Spinal cord (tissue), 10 donors: ENCODE measurements at places on chromosomes 3 and 15.

GRCh38 chr3:45591547-45592040, 3.0 kb upstream of the LIMD1 start:
- no peak for DNase-seq

DNA sequence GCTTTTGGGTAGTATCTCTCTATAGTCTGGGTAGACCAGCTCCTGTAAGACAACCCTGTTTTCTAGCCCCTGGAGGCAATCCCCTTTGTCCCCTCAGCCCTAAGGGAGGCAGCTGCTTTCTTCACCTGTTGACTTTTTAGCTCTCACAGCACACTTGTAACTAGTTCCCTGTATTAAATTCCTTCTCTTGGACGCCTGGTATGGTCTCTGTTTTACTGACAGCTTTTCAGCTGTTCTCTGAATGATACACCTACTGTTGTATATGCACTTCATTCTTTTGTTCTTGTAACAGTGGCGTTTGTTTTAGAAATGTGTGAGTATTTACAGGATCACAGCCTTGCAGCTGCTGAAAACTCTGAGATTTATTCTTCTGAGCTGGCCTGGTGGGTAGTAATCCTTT, 413.0 kb upstream of the RBMS3 start:
- no peak for DNase-seq

GRCh38 chr3:187689984-187690383, 12.4 kb downstream of the RTP2 start:
- DNase-seq, result no peak

GRCh38 chr3:191922570-191922969, 461.6 kb downstream of the PYDC2 start:
- DNase-seq, result no peak

DNA sequence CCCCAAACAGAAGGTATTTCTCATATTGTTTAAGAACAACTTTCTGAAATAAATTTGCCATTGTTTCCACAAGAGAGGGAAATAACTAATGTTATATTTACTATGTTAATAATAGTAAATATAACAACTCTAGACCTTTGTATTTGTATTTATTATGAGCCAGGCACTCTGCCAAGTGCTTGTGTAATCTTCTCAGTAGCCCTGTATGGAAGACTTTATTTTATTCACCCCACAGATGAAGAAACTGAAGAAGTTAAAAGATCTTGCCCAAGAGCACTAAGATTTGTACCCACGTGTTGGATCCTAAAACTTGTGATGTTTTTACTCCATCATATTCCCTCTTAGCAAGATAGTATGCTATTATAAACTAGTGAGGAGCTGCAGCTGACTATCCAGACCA, 12.0 kb upstream of the GNB4 start:
- no peak for DNase-seq

DNA sequence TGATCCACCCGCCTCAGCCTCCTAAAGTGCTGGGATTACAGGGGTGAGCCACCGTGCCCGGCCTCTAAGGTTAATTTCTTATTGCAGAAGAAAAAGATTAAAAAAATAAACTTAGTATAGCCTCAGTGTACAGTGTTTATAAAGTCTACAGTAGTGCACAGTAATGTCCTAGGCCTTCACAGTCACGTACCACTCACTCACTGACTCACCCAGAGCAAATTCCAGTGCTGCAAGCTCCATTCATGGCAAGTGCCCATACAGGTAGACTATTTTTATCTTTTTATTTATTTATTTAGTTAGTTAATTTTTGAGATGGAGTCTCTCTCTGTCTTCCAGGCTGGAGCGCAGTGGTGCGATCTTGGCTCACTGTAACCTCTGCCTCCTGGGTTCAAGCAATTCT, 3.2 kb upstream of the FLNB start:
- DNase-seq, result no peak

DNA sequence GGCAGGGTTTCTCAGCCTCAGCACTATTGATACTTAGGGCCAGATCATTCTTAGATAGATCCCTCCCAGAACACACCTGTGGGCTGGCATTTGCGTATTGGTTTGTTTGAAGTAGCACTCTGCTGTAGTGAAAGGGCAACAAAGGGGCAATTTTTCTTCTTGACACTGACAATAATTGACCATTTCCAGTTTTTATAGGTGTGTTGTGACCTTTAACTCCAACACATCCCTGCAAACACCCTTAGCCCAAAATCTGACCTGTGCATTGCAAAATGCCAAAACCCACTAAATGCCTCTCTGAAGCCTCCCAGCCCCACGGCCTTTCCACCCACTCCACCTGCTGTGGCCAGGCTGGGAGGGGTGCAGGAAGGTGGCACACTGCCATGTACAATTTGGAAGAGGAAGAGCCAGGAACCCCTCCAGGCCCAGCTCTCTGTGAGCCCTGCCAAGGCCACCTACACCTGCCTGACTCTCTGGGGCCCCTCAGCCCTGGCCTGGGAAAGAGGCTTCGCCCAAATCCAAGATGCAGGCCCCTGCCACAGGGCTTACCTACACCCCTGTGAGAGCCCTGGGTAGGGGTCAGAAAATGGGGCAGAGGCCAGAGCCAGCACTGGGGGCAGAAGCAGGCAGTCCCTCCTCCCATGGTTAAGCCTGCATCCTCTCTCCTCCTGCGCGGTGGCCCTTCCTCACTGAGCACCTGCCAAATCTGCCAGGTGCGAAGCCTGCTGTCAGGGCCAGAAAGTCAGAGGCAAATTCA, 9.6 kb upstream of the CYP11A1 start:
- DNase-seq, result no peak

GRCh38 chr15:83943849-83944404, 290.0 kb downstream of the ADAMTSL3 start:
- no peak for DNase-seq

DNA sequence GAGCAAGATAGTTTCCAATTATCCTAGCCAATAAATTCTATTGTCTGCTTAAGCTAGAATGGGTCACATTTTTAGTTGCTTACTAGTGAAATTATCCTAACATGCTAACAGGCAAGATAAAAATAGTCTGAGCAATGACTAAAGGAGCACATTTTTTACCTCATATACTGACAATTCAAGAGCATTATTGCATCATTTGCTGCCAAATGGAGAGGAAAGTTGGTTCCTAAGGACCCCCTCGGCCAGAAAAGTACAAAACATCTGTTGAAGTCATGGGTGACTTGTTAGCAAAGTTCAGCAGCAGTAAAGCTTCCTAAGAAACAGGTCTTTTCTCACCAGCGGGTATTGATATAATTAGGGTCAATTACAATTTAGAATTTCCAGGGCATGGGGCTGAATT, 1001.0 kb downstream of the FHIT start:
- DNase-seq, result no peak

- DNase-seq, result no peak
Measured at GRCh38 chr3:35737934-35738706, 98.8 kb downstream of the ARPP21 start.

- no peak for DNase-seq
Measured at GRCh38 chr3:7194071-7194835, 333.3 kb downstream of the GRM7 start.

GRCh38 chr15:25226360-25226759, 212.5 kb downstream of the UBE3A start:
- DNase-seq, result no peak

- no peak for DNase-seq
Measured at GRCh38 chr3:132342183-132342582, 25.0 kb downstream of the ACP3 start.

DNA sequence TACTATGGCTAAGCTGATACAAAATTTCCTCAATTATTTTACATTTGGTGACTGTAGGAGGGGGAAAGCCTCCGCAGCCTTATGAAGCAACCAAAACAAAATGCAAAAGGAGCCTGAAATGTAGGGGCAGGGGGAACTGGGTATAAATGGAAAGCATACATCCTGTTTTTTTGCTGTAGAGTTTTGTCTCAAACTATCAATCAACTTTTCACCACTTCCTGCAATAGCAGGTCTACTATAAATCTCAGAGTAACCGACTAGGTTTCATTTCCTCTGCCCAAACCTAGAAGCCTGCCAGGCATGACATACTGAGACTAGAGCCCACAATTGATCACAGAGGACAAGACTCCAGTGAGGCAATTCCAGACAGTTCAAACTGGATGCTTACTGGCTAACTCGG, 91.3 kb downstream of the SHQ1 start:
- no peak for DNase-seq

GRCh38 chr3:126160243-126161210, 19.9 kb downstream of the ALDH1L1 start:
- no peak for DNase-seq

DNA sequence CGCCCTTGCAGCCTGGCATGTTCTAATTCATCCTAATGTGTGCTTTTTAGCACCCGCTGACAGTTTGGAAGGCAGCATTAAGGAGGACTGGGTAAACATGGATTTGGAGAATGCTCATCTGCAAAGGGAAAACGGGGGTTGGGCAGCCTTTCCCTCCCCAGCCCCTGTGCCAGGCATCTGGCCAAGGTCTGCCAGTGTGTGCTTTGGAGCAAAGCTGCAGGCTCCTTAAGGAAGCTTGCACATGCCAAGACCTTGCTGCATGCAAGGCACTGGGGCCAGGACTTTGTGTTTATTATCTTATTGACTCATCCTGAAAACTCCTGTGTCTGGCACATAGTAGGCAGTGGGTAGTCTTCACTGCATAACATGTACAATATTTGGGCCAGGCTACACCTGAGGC, 20.1 kb downstream of the FAM3D start:
- no peak for DNase-seq

DNA sequence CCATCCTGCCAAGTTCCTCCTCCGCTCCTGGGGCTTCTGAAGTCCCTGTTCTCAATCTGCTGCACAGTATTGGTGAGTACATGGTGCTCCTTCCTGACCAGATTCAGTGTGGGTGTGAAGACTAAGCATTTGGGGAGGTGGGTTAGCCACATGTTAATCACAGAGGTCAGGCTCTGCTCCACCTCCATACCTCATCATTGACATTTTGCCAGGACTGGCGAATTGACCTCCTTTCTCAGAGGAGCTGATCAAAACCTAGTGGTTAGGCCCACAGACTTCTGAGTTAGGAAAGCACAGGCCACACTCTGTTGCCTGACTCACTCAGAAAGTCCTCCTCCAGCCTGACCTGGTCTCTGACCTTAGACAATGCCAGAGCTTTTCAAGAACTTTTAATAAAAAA, 8.4 kb upstream of the RPS17 start:
- no peak for DNase-seq

- DNase-seq, result no peak
Measured at GRCh38 chr3:1235526-1236120, 142.8 kb downstream of the CNTN6 start.

GRCh38 chr3:78908236-78908635, 859.6 kb downstream of the ROBO1 start:
- DNase-seq, result no peak

DNA sequence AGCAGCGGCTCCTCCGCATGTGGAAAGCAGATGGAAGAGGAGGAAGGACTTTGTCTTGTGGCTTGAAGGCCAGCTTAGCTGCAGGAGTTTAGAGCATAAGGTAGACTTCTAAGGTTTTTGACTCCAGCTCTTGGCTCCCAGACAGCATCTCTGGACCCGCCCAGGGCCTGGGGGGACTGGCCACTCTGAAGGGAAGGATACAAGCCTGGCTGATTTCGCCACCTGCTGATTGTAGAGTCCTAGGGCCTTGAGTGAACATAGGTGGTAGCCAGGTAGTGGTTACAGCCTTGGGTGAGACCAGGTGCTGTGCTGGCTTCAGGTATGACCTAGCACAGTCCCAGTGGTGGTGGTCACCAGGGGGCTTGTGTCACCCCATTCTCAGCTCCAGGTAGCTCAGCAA, 48.4 kb upstream of the RPL35A start:
- no peak for DNase-seq

DNA sequence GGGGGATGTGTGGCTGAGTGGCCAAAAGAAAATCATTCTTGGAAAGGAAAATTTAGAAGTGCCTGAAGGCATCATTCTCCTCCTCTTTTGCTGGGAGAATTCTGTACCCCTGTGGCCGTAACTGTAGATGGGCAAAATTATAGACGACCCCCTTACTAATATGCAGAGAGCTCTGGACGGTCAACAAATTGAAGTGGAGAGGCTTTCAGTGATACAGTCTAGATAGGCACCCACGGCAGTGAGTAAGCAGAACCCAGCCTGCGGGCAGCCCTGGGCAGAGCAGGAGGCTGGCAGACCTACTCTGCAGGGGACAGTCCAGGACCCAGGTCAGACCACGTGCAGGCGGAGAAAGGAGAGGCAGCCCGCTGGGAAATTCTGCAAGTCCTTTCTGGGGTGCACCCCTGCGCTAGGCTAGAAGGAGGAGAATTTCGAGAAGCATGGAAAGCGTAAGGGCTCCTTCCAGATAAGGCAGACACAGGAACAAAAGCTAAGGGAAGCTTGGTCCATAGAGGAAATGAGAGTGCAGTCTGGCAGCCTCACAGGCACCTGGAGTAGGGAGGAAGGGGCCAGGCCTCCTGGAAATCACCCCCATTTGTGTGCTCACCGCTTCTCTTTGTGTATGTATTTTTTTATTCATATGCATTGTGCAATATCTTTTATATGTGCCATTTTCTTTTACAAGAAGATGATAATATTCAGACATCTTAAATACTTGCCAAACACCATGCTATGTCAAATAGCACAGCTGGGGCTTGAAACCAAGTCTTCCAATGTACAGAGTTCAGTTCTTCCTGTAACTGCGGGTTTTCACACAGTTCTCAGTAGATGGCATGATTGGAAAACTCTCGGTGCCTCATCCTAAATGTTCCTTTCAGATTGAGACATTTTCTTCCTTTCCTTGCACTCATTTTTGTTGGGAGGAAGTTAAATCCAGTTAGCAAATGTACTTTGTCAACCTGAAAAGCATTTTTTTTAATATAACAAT, 40.2 kb downstream of the LRRK1 start:
- DNase-seq, result no peak

GRCh38 chr3:125051715-125052581, 3.8 kb downstream of the HEG1 start:
- DNase-seq, result no peak

DNA sequence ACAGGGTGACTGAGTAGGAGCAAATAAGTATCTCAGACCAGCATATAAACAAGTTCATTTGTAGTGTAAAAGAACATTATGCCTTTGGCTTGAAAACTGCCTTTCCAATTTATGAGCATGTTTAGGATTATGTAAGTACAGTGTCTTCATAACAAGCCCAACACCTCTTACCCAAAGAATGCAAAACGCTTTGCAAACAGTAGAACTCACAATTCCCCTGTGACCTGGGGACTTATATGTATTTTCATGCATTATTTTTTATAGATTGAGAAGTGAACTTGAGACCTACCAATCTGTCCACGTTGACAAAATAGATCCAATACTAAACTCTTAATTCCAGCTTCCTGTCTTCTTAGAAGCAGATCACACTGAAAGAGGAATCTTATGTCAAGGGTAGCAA, 202.1 kb downstream of the TP63 start:
- DNase-seq, result no peak

DNA sequence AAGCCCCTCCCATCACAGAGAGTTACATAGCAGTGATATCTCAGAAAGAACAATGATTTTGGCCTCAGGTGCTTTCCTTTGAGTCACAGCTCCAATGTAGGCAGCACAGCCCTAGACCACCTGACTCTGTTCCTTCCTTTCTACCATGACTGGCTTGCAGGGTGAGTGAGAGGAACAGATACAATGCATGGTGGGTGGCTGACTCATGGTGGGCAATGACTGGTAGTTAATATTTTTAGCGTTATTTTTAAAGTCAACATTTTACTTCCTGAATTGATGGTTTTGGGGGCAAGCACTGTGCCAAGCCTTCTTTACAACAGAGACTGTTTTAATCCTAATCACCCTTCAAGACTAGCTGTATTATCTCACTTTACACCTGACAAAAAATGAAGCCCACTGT, 32.8 kb upstream of the ST3GAL6 start:
- no peak for DNase-seq
